ENCODE measurements at places on chromosomes 16 and 17.

GRCh38 chr17:37702598-37702997 lies 42.3 kb downstream of the HNF1B start:
- peak; percentile 86 for DNase-seq

GRCh38 chr16:83105279-83106077 lies 478.7 kb downstream of the CDH13 start:
- peak; percentile 94 for DNase-seq

- peak; percentile 73 for DNase-seq
Observed at GRCh38 chr17:64264891-64265290, 1.8 kb upstream of the TEX2 start.

DNA sequence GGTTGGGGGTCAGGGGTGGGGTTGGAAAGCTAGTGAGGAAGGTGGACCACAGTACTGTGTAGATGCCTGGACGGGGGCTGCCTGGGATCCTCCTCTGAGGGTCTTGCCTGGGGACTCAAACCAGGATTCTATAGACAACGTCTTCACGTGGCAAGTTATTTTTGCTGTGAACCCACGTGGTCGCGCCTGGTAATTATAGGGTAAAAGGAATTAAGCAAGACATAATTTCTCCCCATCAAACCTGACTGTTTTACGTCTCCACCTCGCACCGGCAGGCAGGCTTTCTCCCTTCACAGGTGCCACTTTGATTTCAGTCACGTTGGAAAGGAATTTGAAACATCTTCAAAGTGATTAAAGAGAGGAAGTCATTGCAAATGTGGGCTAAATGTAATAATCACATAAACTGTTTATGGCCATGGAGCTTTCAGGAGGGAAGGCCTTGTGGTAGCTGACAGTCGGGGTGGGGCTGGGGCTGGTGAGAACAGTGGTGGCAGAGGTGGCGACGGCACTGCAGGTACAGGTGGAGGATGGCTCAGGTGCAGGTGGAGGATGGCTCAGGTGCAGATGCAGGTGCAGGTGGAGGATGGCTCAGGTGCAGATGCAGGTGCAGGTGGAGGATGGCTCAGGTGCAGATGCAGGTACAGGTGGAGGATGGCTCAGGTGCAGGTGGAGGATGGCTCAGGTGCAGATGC lies 197.1 kb upstream of the NLRP1 start:
- DNase-seq: no peak

DNA sequence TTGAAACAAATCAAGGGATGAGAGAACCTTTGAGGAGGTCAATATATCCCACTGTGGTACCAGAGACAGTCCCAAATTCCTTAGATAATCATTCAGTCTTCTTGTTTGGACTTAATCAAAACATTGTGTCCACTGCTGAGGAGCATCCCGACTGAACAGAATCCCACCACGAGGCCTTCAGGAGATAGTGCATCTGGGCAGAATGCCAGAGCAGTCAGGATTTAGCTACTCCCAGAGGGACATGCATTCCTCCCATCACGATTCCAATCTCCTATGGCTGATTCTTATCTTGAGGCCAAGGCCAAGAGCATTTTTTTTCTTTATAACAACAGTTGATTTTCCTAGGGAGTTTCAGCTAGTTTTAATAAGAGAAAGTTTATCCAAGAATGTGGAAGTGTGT lies 87.4 kb upstream of the COX10 start:
- DNase-seq: no peak

DNA sequence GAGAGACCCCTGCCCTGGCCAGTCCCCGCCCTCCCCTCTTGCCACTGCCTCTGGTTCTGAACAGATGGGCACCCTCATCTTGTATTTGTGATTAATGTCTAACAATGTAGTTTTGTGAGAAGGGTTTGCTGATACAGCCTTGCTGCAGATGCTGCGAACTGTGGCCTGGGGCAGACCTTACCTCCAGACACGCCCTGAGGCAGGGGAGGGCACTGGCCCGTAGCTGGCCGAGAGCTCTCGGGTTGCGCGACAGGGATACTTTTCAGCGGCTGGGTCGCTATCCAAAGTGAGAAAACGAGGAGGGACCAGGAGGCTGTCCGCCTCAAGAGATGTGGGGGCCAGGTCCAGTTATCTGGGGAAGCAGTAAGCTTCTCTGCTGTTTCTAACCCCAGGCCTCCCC lies 21.9 kb downstream of the STH start:
- no peak for DNase-seq

DNA sequence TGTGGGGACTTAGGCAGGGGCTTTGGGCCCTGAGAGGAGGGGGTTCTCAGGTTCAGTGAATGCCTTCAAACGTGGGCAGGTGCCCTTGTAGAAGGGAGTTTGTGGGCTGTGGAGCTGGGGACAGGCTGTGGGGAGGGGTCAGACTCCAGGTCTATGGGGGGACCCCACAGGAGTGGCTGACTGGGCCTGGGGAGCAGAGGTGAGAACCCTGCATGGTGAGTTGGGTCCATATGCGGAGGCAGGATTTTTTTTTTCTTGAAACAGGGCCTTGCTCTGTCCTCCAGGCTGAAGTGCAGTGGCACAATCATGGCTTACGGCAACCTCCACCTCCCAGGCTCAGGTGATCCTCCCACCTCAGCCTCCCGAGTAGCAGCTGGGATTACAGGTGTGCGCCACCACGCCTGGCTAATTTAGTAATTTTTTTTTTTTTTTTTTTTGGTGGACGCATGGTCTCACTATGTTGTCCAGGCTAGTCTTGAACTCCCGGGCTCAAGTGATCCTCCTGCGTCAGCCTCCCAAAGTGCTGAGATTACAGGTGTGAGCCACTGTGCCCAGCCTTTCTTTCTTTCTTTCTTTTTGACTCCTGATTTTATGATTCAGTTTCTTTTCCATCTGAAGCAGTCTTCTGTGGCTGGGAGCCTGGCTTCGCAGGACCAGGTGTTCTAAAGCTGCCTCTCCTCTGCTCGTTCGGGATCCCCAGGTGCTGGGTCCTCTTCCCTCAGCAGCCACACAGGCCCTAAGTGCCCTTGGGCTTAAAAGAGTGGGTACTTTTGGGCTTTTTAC lies 19.0 kb upstream of the ADCY7 start:
- DNase-seq: no peak

DNA sequence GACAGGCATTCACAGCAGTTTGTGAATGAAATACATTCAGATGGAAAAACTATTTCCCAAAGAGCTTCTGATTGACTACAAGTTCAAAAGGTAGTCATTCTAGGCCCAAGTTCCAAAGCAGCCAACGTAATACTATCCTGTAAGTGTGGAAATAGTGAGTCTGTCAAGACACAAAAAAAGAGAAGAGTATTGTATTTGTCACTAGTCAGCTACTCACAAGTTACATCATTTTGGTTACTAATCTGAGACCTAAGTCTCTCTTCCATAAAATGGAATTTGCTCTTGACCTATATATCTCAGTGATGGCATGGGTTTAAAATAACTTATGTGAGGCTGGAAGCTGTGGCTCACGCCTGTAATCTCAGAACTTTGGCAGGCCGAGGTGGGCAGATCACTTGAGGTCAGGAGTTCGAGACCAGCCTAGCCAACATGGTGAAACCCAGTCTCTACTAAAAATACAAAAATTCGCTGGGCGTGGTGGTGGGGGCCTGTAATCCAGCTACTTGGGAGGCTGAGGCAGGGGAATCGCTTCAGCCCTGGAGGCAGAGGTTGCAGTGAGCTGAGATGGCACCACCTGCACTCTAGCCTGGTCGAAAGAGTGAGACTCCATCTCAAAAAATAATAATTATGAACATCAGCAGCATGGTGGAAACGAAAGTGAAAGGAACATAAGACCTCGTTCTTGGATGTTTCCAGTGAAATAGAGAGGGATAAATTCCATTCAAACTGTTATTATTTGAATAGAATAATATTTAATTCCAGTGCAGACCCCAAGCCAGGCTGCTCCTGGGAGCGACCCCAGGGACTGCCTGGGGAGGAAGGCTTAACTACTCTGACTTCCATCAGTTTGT lies 2.9 kb downstream of the CMC2 start:
- DNase-seq: peak; percentile 3
